ENCODE measurements at places on chromosomes 6 and 20. TPM values are rescaled to one million over a fixed set of nuclear protein-coding genes. Genes with fewer than 3 reads are reported as not detected.

The PREX1 gene
- 19.9 TPM for total RNA-seq

The HSD17B8 gene
- 28.6 TPM for total RNA-seq

The COL19A1 gene
- total RNA-seq, result 1.7 TPM

The LY6G6F gene
- not detected for total RNA-seq

The TAF4 gene
- 31.3 TPM for total RNA-seq

The WFDC5 gene
- total RNA-seq, result 0.78 TPM

The WFDC10A gene
- total RNA-seq, result not detected

The CEP43 gene
- 22.0 TPM for total RNA-seq

The MLN gene
- not detected for total RNA-seq

The NECAB3 gene
- 38.6 TPM for total RNA-seq

The LY86 gene
- 1.8 TPM for total RNA-seq

The C6orf141 gene
- 1.6 TPM for total RNA-seq

The NOX3 gene
- not detected for total RNA-seq

The TFEB gene
- total RNA-seq, result 29.4 TPM

The TAGAP gene
- 4.9 TPM for total RNA-seq
